Endodermal cell (in vitro differentiated cells): ENCODE measurements at places on chromosomes 3 and 15.
A peak's percentile ranks its signal among the peaks of the same experiment; 100 is the strongest.

DNA sequence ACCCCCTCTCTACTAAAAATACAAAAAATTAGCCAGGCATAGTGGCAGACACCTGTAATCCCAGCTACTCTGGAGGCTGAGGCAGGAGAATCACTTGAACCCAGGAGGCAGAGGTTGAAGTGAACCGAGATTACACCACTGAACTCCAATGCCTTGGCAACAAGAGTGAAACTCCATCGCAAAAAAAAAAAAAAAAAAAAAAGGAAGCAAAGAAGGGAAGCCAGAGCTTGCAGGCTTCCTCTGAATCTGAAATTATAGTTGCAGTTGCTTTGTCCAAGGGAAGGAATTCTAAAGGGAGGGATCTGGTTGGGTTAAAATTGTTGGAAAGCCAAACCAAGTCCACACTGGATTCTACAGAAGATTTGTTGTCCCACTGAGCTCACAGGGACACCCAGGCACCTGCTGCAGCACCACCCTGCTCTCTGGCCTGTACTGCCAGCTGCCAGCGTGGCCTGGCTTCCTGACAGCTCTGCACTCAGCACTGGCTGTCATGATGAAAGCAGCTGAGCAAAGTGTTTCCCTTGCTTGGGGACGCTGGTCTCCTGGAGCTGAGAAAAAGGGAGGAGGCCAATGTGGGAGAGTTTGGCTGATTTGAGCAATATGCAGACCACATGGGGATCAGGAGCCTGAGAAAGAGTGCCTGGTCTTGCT is 88.8 kb upstream of the HES1 start:
- no peak for DNase-seq

GRCh38 chr3:122063908-122064307 is 8.7 kb downstream of the CD86 start:
- no peak for DNase-seq

DNA sequence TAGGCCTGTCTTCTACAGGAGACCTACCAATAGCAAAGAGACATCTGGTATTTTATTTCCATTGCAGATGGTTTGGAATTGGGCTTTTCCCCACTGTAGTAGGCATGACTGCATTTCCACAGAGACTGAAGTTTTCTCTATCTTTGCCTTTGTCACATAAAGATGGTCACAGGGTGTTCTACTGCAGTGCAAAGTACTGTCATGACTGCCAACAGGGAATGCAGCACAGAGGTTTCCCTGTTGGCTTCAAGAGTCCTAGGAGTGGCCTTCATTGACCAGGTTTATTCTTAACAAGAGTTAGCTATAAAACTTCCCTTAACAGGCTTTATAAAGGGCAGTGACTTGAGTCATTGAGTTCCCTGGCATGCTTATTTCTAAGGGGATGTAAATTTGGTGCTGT is 36.8 kb upstream of the TM4SF4 start:
- DNase-seq = no peak

- no peak for DNase-seq
Measured at GRCh38 chr15:44207643-44208042, 12.6 kb upstream of the FRMD5 start.

GRCh38 chr3:56702490-56703315 is 19.6 kb upstream of the TASOR start:
- peak; percentile 56 for DNase-seq

DNA sequence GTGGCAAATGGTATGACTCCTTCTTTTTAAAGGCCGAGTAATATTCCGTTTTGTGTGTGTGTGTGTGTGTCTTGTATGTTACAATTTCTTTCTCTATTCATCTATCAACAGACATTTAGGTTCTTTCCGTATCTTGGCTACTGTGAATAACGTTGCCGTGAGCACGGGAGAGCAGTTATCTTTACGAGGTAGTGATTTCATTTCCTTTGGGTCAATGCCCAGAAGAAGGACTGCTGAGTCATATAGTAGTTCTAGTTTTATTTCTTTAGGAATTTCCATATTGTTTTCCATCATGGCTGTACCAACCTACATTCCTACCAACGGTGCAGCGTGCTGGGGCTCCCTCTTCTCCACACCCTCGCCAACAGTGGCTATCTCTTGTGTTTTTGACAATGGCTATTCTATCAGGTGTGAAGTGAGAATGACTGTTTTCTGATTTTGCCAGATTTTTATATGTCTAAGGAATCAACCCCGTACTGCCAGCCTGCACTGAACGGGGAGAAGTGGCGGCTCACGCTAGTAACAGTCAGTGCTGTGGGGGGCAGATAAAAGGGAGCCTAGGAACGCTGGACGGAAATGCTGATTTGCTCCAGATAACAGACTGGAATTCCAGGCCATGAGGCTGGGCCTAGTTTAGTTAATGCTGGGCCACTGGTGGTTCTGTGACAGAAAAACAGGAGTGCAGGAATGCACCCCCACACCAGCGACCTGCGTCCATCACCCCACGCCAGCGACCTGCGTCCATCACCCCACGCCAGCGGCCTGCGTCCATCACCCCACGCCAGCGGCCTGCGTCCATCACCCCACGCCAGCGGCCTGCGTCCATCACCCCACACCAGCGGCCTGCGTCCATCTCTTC is 168.1 kb downstream of the XXYLT1 start:
- DNase-seq = no peak

GRCh38 chr15:98715890-98716443 is 67.6 kb downstream of the IGF1R start:
- DNase-seq = no peak

DNA sequence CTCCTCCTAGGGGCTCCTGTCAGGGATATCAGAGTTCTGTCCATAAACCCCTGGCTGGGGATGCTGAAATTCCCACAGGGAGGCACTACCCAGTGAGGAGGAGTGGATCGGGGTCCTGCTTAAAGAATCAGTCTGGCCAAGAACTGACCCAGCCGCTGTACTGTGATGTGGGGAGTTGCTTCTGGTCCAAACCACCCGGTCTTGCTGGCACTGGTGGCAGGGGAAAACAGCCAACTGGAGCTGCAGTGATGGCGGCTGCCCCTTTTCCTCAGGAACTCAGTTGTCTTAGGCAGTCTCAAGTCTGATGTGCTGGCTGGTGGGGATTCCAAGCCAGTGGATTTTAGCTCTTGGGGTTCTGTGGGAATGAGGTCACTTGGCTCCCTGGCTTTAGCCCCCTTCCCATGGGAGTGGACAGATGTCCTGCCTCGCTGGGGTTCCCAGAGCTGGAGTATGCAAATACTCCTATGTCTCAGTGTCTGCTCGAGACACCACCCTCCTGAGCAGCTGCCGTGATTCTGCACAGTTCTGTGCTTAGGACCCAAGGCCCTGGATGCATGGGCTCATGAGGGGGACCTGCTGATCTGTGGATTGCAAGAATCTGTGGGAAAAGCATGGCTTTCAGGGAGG is 97.1 kb downstream of the SLC25A26 start:
- DNase-seq = no peak

DNA sequence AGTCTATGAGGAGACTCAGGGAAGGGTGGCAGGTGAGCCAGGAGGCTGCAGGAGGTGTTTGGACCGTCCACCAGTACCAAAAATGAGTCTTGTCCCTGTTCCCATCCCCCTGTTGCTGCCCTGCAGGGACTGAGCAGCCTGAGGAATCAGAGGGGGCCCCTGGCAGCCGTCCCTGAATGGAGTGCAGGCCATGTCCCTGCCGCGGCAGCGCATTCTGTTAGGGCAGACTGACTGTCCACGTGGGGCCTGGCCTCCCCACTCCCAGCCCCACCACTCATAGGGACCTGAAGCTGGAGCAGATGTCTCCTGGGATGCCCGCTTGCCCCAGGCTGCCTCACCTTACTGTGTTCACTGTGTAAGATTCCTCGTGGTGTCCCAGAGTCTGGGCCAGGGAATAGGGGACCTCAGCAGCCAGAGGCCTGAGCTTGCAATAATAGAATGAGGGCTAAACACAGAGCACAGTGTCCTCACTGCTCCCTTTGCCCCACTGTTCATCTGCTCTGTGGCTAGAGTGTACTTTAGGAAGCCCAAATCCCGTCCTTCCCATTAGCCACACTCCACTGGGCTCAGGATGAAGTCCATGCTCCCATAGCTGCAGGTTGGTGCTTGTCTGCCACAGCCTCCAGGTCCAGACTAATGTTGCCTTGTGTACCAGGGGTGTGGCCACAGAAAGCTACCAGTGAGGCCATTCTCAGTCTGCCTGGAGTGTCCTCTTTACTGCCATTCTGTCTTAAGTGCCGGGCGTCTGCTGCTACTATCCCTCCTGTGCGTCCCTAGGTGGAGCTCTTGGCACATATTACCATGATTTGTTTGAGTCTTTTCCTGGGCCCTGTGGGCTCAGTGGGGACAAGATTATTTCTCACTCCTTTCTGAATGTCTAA is 63.2 kb downstream of the HCN4 start:
- peak; percentile 88 for DNase-seq

DNA sequence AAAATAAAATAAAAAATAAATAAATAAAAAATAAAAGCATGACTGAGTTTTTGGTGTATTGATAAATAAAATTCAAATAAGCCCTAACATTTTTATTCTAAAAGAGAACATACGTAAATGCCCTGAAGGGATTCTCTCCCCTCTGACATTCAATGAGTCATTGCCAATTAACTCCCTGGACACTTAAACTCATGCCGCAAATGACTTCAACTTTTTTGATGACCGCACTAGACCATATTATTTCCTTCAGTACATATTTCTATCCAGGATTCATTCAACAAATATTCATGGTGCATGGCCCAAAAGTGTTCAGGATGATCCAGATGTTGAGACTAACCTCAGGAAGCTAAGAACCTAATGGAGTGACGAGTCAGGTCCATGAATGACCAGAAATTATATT is 195.9 kb upstream of the LRRN1 start:
- DNase-seq = no peak

- no peak for DNase-seq
Measured at GRCh38 chr3:77541203-77541922, 501.5 kb downstream of the ROBO2 start.

DNA sequence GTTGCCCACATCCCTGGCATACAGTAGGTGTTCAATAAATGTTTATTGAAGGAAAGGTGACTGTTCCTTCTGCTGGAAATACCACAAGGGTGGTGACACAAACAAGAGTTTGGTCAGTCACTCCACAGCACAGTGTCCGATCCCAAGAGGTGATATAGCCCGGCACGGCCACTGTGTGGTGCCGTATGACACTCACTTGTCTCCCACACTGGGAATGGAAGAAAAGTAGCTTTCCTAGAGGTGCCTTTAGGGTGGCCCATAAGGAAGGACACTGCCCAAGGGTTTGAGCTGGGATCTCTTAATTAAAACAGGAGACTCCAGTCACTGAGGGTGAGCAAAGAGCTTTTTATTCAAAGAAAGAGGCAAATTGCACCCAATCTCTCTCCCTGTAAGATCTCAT is 40.5 kb downstream of the TGM4 start:
- peak; percentile 71 for DNase-seq

GRCh38 chr15:32842081-32842480 is 124.3 kb downstream of the GREM1 start:
- no peak for DNase-seq

DNA sequence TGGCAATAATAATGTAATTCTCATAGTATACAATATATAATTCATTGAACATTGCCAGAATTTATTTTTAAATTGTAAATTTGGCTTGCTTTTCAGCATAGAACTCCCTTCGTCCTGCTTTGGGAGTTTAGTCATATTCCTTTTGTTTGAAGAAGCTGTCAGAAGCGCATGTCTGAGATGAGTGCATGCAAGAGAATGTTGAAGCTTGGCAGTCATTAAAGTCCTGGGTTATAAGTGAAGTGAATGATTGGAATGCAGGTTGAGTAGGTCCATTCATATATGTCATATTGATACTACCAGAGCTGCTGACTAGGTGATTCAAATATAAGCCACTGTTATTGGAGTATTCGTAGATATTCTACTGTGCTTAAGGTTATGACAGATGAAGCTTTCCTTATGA is 243.6 kb upstream of the MDFIC2 start:
- no peak for DNase-seq

DNA sequence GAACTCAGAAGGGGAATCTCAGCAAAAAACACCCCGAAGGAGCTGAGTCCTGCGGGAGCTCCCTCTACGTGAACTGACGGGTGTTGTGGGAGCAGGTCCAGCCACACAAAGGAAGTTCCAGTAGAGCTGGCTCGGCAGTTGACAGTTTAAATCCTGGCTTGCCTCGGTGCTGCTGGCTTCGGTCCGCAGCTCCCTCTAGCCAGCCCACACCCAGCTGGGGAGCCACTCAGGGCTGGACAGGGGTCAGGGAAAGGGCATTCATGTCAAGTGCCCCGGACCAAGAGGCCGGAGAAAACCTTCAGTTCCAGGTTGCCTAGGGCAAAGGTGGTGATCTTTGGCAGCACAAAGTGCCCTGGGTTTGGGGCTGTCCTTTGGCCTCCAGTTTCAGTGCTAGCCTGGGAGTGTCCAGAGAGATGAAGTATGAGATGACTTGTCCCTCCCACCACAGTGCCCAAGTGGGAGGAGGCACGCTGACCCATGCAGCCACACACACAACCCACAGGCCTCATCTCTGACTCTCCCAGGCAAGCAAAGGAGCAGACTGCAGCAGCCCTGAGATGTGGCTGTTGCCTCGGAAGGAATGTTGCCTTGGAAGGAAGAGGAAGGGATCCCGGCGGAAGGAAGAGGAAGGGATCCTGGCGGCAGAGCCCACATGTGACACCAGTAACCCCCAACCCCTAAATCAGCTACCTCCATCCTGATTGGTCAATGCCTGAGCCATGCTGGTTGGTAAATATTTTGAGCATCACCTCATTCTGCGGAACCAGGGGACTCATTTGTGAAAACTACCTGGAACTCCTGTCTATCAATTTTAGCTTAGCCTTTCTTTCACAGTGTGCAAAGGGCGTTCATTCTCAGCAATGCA is 13.9 kb upstream of the ANPEP start:
- DNase-seq = no peak

DNA sequence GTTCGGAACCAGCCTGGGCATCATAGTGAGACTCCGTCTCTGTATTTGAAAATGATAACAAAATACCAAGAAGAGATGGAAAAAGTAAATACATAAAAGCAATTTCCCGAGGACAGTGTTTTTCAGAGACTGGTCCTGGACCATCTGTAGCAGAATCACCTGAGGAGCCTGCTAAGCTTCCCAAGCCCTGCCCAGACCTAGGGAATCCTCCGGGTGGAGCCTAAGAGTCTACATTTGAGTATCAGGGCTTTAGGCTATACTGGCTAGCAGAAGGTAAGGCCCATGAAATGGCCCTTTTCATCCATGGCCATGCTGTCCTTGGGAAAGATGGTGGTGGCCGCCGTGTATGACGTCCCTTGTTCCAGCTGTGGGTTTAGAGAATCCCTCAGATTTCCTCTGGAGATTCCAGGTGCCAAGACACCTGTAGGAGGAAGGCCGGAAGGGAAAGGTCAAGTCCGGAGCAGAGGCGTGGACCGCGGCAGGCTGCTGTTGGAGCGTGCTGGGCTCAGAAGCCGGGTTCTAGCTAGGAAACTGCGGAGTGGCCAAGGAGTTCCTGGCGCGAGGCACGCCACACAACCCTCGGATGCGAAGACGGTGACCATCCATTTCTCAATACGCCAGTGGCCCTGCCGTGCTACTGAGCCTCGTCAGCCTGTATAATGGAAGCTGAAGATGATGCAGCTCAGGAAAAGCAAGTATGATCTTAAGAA is 50.9 kb downstream of the TMEM44 start:
- peak; percentile 75 for DNase-seq

- peak; percentile 73 for DNase-seq
Measured at GRCh38 chr3:157127831-157128767, 31.8 kb downstream of the CCNL1 start.

GRCh38 chr3:184259878-184260723 is 1.3 kb downstream of the CAMK2N2 start:
- peak; percentile 82 for DNase-seq

- DNase-seq = no peak
Measured at GRCh38 chr3:155254445-155254844, 39.0 kb downstream of the STRIT1 start.
